ENCODE measurements at places on chromosomes 12 and 14.

DNA sequence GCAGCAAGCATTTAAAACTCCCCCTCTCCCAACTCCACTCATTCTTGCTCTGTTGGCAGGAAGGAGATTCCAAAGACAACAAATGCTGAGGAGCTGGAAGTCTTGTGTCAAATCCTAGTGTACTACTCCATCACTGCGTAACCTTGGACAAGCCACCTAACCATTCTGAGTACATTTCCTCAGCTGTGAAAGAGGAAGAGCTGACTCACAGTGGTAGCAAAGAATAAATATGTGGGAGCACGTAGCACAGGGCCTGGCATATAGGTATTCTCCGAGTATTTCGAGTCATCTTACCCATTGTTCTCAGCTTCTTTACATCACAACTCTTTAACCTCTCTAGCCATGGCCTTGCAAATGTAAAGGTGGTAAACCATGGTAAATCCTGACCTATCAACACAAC, 28.7 kb downstream of the EGLN3 start:
- no peak for DNase-seq

- DNase-seq, result no peak
These were observed 674.1 kb upstream of the ATXN7L3B start for GRCh38 chr12:73863546-73863945.

DNA sequence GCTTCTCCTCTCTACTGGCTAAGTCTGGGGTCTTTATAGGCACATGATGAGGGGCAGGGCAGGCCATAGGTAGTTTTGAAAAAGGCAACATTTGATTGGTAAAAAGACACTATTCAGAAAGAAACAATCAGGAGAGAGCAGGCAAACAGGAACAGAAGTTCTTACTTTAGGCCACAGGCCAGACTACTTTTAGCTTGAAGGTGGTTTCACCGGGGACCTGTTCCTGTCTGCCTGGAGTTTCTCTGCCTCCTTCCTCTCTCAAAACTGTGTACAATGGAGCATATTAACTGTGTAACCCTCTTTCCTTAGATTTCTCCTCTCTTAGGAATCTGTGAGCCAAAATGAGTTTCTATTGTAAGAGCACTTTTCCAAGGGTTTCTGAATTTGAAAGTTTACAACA, 167.9 kb upstream of the AVPR1A start:
- DNase-seq, result no peak

DNA sequence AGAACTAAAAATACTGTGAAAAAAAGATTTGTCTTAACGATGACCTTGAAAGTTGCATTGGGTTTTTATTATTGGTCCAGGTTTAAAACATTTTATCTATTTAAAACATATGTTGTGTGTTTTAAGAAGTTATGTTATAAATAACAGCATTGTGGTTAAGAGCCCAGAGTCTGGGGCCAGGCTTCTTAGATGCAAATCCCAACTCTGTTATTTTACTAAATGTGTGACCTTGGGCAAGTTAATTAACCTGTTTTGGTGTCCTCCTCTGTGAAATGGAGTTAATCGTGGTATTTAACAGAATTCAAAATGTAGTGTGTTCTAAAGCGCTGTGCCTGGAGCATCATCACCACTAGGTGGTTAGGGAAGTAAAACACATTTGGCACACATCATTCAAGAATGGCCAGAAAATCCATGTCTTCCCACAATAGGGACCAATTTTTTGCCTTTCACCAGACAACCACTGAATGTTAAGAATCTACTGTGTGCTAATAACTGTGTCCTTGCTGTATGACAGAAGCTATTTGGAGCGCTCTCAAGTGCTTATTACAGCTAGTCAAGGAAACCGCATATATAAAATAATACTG, 133.3 kb downstream of the MON2 start:
- no peak for DNase-seq

DNA sequence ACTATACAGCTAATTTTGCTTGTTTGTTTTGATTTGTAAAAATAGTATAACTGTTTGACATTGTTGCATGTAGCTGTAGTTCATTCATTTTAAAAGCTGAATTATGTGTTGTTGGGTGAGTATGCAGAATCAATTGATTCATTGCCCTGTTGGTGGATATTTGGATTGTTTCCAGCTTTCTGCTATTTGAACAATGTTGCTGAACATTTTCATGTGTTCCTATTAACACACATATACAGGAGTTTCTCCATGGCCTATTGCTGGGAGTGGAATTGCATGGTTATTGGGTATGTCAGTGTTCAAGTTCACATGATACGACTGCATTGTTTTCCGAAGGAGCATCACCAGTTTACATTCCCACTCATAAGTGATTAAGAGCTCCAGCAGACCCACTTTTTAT, 75.3 kb downstream of the SRGAP1 start:
- DNase-seq, result no peak

DNA sequence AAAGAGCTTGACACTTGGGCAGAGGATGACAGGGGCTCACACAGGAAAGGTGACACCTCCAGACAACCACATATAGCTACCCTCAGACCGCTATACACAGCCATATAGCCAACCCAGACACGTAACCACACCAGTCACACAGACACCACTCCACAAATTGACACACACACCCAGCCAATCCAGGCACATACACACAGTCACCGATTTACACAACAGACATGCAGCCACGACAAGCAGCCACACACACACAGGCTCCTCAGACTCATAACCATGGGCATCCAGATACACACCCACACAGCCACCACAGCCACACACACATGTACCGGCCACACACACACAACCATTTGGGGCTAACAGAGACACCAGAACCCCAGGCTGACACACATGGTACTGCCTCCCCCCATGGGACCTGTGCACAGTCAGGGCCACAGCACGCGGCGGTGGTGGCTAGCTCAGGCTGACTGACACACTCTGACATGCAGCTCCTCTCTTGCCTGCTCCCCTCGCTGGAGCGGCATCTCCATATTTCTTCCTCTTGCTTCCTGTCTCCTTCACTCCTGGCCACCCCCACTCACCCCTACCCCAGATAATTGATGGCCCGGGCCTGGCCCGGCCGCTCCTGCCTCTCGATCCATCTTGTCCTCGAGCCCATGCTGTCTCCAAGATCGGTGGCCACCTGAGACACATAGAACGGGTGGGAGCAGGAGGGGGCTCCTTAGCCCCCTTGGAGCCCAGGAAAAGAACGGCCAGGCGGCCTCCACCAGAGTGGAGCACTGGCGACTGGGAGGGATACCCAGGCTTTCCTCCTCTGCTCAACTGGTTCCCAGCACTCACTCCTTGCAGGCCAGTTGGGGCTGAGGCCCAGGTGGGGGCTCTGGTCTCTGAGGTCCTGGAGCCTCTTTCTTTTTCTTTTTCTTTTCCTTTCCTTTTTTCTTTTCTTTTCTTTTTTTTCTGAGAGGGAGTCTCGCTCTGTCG, 6.0 kb upstream of the SHMT2 start:
- DNase-seq, result no peak

- DNase-seq, result no peak
These were observed 289.3 kb downstream of the DUSP6 start for GRCh38 chr12:89062996-89063395.

DNA sequence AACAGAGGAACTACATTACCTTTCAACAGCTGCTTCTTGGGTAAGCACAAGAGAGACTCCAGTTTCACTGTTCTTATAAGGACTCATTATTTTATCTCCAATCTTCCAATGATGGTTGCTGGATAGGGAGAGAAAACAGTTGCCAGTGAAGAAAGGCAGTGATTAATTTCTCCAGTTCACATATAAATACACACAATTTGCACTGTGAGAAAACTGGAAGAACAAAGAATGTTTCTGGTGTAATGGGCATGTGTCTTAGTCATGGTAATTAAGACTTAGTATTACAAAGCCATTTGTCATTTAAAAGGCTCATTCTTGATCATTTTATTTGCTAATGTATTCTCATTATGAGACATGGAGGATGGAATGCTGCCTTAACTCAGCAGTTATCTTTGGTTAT, 78.0 kb upstream of the FAR2 start:
- DNase-seq, result no peak

- no peak for DNase-seq
These were observed 18.3 kb downstream of the KCTD10 start for GRCh38 chr12:109458771-109459208.

GRCh38 chr12:18859400-18859799, 121.5 kb downstream of the CAPZA3 start:
- no peak for DNase-seq

DNA sequence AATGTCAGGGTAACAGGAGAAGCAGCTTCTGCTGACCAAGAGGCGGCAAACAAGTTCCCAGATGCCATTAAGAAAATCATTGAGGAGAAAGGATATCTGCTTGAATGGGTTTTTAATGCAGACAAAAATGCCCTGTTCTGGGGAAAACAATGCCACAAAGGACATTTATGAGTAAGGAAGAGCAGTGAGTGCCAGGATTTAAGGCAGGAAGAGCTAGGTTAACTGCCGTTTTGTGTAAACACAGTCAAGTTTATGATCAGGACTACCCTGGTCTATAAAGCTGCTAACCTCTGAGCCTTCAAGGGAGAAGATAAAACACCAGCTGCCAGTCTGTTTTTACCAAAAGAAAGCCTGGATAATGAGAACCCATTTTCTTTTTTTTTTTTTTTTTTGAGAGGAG, 8.5 kb downstream of the MAPKAPK5 start:
- no peak for DNase-seq

GRCh38 chr12:7092229-7092985, at the start of gene C1R:
TSS of gene C1R (minus strand) at chr12:7092445. CDS start at chr12:7092388, 57 bp downstream.
- DNase-seq, result peak; percentile 48

DNA sequence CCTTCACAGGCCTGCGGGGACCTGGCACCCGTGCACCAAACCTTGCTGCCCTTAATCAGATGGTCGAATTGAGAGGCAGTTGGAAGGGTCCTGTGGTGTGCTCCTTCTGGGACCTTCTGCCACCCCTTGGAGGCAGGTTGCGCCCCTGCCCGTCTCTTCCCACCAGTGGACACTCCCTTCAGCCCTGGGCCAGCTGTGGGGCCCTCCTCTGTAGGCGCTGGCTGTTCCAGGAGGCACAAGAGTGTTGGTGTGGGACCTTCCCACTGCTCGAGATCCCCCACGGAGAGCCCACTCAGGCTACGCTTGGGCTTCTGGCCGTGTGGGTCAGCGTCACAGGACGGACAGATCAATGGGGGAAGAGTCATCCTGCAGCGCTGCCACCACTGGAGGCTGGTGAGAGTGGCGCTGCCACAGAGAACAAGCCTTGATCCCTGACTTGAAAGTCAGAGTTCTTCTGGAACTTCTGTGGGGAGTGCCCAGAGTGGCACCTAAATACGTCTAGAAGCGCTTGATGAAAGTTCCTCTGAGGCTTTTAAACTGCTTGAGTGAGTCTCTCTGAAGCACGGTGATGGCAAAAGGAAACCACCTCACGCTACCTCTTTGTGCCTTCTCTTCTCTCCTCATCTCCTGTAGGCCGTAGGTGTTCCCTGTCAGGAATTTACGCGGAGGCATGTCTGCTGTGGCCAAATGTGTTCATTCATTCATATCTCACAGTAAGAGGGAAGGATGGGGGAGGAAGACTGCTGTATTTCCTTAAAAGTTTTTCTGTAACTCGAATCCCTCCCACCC, 48.3 kb downstream of the TRAF3 start:
- no peak for DNase-seq

GRCh38 chr12:101200824-101201223, 9.2 kb downstream of the SLC5A8 start:
- DNase-seq, result no peak

GRCh38 chr12:32115404-32116104, 8.9 kb downstream of the BICD1 start:
- no peak for DNase-seq

DNA sequence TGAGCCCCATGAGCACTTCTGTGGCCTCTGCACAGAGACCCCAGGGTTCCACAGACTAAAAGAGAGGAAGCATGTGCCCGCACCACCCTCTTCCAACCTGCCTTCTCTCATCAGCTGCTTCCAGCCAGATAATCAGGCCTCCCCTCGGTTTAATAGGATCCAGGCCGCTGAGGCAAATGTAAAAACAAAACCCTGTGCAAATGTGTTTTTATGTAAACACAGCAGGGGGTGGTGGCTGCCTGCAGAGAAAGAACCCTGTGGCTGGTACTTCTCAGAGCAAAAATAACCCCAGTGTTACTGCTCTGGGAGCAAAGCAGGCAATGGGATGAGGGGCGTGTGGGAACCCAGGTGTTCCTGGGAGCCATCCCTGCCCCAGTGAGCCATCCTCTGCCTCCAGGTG, 46.2 kb downstream of the WSCD2 start:
- no peak for DNase-seq

DNA sequence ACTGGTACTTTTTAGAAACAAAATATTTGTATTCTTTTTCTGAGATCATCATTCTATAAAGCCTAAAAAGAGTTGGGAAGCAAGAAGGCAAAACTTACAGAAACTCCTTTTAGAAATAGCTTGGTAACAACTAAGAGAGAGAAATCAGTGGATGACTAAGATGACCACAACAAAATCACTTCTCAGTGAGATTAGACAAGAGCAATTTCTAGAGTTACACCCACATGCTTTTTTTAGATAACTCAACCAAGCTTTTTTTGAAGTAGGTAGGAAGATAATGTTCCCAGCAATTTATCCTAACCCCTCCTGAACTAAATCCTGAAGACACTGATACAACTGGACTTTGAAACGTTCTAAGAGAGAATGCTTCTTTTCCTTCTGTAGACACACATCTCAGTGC, 576.4 kb downstream of the SLC6A15 start:
- no peak for DNase-seq

DNA sequence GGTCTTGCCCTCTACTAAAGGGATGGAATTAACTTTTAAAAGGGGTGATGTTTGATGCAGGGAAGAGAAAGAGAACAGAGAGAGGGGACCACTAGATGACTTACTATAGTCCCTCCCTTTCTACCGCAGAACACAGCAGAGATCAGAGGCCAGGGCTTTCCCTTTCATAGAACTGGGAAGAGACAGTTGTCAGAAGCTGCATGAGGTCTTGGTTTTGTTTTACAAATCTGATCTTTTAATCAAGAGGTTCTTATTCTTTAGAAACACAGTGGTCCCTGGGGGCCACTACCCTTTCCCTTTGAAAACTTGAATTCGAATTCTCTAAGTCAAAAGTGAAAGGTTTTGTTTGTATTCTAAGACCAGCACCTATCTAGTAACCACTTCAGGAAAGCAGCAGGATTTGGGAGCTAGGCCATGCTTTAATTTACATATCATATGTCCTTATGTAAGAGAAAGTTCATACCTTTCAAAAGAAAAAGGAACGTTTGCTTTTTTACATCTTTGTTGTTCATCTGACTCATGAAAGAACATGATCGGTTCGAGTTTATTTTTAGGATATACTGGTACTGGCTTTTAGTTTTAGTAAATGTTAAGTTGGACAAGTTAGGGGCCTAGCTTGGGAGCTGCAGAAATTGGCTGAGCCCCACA, 6.3 kb downstream of the FBXL14 start:
- no peak for DNase-seq

- DNase-seq, result no peak
These were observed 1486.2 kb upstream of the SEL1L start for GRCh38 chr14:83019744-83020414.

DNA sequence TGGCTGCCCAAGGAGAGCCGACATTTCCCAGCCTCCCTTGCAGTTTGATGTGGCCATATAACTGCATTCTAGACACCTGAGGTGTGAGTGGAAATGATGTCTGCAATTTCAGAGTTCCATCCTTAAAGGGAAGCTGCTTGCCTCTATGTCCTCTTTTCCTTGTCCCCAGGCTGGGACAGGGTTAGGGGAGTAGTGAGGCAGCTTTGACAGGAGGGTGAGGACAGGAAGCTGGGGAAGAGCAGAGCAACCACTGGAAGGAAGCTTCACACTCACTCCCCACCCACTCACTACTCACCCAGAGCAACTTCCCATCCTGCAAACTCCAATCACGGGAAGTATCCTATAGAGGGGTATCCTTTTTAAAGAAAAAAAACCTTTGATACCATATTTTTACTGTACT, 28.9 kb upstream of the LTA4H start:
- DNase-seq, result no peak
